Caco-2 (cell line): ENCODE measurements at places on chromosomes 5 and 9. TPM values are rescaled to one million over a fixed set of nuclear protein-coding genes. Genes with fewer than 3 reads are reported as not detected.
A peak's percentile ranks its signal among the peaks of the same experiment; 100 is the strongest.

- no peak overlapping the region for H3K27ac ChIP-seq
- H3K4me3 ChIP-seq, result no peak overlapping the region
- no peak for DNase-seq
- H3K4me1 ChIP-seq, result no peaks in the 10 kb centered on the region
- H3K27me3 ChIP-seq, result no peaks in the 10 kb centered on the region; the same call in 1 of the 2 replicates
These were observed 1048.7 kb upstream of the WWC1 start for GRCh38 chr5:167242701-167243100.

GRCh38 chr5:54663866-54664265 is 146.3 kb downstream of the SNX18 start:
- no peak overlapping the region for H3K27ac ChIP-seq
- no peak for DNase-seq
- peaks cover 6% of the 10 kb centered on the region; the same call in 1 of the 2 replicates for H3K4me1 ChIP-seq
- no peaks in the 10 kb centered on the region for H3K36me3 ChIP-seq
- H3K4me3 ChIP-seq, result no peak overlapping the region
- no peaks in the 10 kb centered on the region for H3K27me3 ChIP-seq

The THBS4 gene
- 0.28 TPM in 1 of 2 replicates, not detected in the other for total RNA-seq

DNA sequence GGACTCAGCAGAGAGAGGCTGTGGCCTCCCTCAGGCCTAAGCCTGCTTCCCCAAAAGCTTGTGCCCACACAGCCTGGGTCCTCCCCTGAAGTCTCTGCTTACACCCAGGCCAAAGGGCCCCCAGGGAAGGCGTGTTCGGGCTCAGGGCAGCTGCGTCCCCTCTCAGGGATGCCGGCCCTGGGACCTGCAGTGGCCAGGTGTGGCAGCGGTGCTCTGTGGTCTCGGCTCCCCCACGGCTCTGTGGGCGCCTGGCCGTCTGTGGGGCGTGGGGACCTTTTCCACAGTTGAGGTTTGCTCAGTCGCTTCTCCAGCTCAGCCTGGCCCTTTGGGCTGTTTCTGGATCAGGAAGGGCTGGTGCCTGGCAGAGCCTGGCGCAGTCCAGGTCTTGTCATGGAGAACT is 75.9 kb downstream of the RXRA start:
- no peak overlapping the region for H3K27ac ChIP-seq
- H3K4me3 ChIP-seq, result no peak overlapping the region
- H3K27me3 ChIP-seq, result no peaks in the 10 kb centered on the region
- peaks cover 3% of the 10 kb centered on the region for H3K36me3 ChIP-seq

The CNTFR gene
- total RNA-seq, result 0.26 and 0.39 TPM in 2 replicates

The ABO gene
- not detected in 2 replicates for total RNA-seq

The RETREG1 gene
- total RNA-seq, result 14.1 and 15.1 TPM in 2 replicates

DNA sequence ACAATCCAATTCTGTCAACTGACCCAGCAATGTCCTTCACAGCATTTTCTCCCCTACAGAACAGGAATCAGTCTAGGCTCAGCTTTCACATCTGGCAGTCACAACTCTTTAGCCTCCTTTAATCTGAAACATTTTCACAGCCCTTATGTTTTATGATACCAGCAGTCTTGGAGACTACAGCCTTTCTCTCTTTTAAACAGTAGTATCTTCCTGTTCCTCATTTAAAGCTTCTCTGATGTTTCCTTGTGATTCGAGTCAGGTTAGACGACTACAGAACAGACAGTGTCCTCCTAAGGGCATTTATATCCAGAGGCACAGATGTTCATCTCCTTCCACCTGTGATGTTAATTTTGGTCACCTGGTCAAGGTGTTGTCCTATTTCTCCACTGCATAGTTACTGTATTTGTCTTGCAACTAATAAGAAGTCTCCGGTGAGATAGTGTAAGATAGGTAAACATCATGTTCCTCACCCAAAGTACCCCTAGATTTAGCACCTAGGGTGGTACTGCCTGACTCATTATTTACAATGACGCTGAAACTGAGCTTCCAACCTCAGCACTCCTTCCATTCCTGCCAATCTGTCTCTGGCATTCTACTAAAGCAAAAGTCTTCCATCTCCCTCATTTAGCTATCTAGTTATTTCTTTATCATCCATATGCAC is 20.7 kb downstream of the TTC39B start:
- H3K4me1 ChIP-seq, result no peaks in the 10 kb centered on the region; the same call in 1 of the 2 replicates
- H3K27me3 ChIP-seq, result no peaks in the 10 kb centered on the region
- DNase-seq, result no peak
- H3K36me3 ChIP-seq, result no peaks in the 10 kb centered on the region
- H3K4me3 ChIP-seq, result no peak overlapping the region
- H3K27ac ChIP-seq, result peak overlapping the region; percentile 25

The CCL27 gene
- total RNA-seq, result not detected in 2 replicates
